ENCODE measurements at places on chromosomes 7 and 10.

DNA sequence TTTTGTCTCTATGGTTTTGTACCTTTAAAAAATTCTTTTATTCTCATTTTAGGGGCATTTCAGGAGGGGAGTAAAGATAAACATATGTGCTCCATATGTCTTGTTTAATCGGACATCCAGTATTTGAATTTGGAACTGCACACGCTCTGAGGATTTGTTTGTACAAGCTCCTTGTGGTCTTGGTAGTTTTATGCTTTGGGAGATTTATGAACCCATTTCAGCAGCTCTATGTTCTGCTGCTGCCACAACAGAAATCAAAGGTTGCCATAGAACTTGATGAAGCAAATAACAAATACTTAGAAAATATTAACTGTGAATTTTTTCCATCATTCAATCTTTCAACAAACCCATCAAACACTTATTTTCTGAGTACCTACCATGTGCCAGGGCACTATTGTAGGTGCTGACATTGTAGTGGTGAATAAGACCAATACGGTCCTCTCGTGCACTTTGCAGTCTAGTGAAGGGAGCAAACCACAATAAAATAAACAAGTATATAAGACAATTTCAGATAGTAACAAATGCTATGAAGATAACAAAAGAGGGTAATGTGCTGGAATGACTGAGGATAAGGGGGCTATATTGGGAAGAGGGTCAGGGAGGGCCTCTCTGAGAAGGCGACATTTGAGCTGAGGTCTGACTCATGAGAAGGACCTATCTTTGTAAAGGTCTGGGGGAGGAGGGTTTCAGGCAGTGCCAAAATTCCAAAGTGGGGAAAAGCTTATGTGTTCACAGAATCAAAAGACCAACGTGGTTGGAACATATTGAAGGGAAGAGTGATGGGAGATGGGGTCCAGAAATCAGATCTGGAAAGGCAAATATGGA lies 30.4 kb downstream of the MYPN start:
- DNase-seq: no peak

DNA sequence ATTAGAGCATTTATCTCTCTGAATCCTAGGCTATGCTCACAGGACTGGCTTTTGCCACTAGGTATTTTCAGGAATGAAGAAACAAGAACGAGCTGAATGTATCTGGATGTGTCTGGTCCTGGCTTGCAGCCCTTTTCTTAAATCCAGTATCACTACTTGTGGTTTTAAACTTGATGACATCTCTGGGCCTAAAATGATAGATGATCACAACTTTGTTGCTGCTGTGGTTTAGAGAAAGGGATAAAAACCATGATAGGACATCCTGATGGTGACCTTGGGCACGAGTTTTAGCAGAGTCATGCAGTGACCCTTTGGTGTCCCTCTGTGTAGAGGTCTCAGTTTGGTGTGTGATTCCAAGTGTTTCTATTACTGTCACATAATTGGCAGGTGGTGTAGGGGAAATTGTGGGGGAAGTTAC lies 31.7 kb upstream of the SEMA3C start:
- DNase-seq: no peak

DNA sequence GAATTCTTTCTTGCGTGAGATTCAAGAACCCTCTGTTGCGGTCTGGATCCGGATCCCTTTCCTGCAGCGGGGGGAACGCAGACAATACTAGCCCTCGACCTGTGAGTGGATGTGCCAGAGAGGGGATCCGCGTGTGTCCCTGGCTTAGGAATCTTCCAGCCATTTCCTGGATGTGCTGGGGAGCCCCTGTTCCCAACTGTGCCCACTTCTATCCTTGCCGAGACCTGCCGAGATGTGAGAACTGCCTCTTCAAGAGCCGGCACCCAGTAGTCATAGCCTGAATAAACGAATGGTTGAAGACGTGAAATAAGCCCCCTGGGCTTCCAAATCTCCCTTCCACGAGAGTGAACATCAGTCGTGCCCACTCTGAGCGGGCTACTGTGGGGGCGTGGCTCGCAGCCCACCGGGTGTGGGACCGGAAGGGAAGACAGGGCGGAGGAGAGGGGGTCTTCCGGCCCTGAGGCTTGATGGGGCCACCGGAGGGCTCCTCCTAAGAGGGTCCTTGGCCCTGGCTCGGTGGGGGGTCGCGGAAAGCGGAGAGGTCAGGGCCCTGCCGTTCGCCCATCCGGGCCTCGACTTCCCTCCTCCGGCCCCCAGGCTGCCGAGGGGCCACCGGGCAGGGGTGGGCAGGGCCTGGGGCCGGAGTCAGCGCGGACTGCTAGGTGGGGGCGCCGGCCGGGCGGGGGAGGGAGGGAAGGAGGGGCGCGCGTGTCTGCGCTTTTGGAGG lies 1.3 kb upstream of the CCDC136 start:
- no peak for DNase-seq

DNA sequence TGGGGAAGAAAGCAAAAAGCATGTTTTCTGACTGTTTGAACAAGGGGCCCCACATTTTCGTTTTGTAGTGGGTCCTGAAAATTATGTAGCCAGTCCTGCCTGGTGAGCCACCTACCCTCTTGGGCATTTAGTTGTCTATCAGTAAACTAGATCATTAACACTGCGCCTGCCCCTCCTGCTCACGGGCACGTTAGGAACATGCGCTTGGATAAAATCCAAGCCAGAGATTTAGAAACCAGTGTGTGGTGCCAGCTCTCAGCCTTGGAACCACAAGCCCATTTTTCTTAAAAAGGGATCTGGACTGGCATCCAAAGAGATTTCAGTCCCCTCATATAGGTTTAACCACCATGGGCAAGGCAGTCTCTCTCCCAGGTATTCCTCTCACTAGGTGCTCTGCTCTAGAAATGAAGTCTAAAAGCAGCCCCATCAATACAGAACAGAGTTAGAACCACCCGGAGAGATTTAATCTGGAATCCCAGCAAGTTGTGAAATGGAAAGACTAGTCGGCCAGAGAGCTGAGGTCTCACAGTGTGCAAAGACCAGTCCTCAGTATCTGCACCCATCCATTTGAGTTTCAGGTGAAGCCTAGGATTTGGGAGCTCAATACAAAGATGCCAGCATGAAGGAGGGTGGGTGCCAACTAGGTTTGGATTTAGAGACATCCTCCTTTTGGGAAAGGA lies 123.9 kb upstream of the TCF7L2 start:
- DNase-seq: no peak

DNA sequence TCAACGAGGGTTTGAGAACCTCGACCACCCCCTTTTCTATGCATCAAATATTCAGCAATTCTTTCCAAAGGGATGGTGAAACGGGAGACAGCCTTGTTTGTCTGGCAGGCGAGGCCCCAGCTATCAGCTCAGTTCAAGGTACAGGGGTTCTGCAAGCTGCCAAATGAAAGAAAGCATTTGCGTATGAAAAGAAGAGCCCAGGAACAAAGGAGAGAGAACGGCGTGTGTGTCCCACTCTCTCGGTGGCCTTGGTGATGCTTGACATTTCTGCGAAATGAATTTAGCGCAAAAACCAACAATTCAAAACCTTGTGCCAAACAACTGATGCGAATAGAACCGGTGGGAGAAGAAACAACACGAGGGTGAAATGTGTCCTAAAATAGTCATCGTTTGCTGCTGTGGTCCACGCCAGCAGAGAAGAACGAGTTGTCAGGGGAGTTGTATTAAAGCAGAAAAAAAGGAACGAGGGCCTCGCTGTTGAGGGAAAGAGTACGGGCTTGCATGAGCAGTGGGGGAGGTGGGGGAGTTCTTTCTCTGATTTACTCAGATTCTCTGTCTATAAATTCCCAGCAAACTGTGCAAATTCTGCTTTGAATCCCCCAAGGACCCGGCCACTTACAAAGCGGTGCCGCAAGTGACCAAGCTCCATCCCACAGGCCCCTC lies 97.7 kb downstream of the TMEM130 start:
- no peak for DNase-seq

DNA sequence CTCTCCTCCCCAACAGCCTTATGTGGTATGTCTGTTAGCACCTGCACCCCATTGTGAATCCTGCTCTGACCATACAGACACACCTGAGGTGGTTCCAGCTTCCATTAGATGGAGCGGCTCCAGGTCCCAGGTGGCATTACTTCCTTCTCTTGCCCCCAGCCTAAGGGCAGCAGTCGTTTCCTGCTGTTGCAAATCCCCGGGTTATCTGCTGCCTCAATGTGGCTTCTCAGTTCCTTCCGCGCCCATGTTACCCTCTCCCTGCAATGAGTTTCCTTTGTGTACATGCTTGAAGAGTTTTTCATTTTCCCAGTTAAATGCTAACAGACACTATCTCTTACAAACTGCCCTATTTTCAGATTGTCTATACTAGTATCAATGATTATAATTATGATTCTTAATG lies 62.8 kb upstream of the PRKCQ start:
- DNase-seq: no peak

DNA sequence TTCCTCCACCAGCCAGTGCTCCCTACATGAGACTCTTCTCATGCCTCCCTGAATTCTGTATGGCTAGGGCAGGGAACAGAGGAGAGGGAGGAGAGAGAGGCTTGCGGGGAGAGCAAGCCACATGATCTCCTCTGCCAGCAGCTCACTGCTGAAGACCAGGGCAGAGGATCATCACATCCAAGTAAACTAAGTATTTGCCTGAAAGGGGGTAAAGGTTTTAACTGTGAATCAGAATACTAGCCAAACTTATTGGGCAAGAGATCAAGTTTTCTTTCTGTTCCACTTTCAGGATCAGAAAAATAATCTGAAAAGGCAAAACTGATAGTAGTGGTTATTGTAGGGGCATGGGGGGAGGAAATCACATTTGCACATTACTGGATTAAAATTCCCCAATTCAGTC lies 17.8 kb upstream of the ERCC6 start:
- DNase-seq: no peak
